ENCODE measurements at places on chromosomes 5 and 9.

GRCh38 chr9:90878562-90878961 lies 76.9 kb downstream of the SYK start:
- no peak for DNase-seq

DNA sequence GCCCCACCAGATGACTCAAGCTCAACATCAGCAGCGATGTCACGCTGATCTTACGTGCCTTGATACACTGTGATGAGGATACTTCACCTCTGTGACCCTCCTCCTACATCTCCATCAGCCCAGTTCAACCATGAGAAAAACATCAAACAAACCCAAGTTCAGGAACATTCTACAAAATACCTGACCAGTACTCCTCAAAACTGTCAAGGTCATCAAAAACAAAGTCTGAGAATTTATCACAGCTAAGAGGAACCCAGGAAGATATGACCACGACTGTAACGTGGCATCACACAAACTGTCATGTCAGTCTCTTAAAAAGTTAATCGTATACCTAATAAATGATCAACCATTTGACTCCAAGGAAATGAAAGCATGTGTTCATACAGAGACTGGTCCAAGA lies 90.8 kb downstream of the COL23A1 start:
- no peak for DNase-seq

GRCh38 chr5:176625966-176626875 lies 4.1 kb downstream of the SNCB start:
- no peak for DNase-seq

GRCh38 chr5:170623576-170624181 lies 119.9 kb downstream of the KCNIP1 start:
- peak; percentile 16 for DNase-seq

- no peak for DNase-seq
Measured at GRCh38 chr5:37039824-37040223, 163.3 kb downstream of the NIPBL start.

GRCh38 chr9:25678147-25678666 lies at the start of gene TUSC1:
Gene TUSC1 (minus strand): TSS chr9:25678444. CDS start chr9:25678312, 132 bp downstream.
- peak; percentile 75 for DNase-seq

- DNase-seq: no peak
Measured at GRCh38 chr5:127834094-127834531, 130.9 kb downstream of the CCDC192 start.

DNA sequence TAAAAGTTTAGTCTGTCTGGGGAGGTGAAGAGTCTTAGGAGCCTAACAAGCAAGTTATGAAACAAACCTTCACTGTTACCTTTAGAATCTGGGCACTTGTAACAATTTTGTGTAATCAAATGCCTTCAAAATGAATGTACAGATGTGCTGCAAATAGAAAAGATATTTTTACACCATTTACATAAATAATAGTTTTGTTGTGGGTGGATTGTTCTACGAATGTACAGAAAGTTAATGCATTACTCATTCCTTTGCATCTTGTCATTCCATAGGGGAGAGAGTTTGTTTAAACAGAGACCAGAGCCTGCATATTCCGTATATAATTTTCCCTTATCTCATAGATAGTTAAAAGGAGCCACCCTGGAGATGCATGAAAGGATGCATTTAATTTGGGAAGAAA lies 576.9 kb upstream of the SGCD start:
- no peak for DNase-seq

DNA sequence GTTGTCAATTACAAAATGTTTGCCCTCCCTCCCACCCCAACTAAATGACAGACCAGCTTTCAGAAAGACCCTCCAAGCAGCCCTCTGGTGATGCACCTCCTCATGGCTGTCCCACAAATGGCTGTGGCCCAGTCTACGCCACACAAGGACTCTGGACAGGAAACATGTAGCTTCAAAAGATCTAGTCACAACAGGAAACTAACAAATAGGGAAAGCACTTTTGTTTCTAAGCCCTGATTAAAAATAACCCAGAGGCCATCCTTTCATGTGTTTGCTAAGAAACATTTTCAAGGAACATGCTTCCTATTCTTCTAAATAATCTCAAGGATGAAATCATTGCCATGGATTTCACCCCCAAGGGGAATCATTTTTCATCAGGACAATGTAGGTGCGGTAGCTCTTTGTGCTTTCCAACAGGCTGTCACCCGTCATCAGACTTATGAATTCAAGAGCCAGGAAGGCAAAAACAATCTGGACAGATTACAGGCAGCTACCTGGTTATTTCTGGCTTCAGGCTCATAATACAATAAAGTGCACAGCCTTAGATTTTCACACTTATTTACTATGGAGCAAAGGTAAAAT lies 20.1 kb downstream of the PCSK1 start:
- DNase-seq: no peak

DNA sequence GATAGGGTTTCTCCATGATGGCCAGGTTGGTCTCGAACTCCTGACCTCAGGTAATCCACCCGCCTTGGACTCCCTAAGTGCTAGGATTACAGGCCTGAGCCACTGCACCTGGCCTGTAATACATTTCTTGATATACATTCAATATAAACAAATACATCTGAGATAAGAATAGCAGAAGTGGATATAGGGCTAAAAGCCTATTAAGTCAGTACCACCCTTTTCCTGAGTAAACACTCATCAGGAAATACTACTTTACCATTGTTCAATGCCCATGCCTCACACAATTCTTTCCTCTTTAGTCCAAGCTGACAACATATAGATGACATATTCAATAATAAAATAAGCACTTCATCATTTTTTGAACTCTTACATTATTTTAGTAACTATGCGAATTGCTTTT lies 64.8 kb downstream of the MRPS27 start:
- DNase-seq: no peak

- no peak for DNase-seq
Measured at GRCh38 chr5:76781775-76782174, 37.1 kb upstream of the F2RL1 start.

DNA sequence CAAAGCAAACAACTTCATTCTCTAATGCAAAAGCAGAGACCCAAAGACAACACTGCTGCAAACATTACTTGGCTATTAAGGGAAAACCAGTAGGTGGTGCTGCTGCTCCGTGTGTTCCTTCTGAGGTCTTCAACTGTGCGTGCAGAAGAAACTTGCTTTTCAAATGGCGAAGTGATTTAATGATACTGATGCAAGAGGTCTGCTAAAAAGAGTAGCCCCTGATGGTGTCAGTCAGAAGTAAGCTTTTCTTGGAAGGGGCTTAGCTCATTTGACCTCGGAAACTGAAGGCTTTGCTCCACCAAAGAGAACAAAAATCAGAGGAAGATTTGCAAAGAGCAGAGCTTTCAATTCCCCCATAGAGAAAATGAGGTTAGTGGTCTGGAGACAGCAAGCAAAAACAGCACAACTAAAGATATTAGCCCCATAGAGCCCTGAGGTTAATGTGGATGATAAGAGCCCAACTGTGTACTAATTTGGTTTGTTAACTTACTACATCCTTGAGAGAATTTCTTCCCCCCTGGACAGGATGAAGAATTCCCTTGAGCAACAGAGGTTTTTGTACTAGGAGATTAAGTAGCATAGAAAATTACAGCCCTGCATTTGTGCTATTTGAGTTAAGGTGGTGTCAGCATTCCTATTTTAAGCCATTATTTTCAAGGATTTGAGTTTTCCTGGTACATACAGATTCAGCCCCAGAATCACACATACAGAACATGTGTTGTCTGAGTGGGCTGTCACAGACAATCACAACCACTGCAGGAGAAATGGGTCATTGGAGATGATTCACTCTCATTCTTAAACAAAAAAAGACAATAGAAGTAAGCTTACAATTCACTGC lies 153.2 kb upstream of the C9orf72 start:
- DNase-seq: peak; percentile 53

DNA sequence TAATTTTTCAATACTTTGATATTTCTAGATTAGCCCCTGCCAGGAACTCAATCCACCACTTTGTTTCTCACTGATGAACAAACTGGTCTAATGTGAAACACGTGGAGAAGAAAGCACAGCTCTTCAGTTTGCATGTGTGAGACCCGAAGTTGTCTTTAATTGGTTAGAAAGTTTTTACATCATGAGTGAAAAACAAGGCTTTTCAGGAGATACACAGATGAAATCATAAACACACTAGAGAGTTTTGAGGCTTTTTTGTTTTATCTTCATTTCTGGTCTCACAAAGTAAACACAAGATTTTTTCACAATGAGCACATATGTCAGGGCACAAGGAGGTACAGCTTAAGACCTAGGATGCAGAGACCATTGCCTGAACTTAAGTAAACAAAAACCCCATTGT lies 84.5 kb upstream of the MOCS2 start:
- no peak for DNase-seq

DNA sequence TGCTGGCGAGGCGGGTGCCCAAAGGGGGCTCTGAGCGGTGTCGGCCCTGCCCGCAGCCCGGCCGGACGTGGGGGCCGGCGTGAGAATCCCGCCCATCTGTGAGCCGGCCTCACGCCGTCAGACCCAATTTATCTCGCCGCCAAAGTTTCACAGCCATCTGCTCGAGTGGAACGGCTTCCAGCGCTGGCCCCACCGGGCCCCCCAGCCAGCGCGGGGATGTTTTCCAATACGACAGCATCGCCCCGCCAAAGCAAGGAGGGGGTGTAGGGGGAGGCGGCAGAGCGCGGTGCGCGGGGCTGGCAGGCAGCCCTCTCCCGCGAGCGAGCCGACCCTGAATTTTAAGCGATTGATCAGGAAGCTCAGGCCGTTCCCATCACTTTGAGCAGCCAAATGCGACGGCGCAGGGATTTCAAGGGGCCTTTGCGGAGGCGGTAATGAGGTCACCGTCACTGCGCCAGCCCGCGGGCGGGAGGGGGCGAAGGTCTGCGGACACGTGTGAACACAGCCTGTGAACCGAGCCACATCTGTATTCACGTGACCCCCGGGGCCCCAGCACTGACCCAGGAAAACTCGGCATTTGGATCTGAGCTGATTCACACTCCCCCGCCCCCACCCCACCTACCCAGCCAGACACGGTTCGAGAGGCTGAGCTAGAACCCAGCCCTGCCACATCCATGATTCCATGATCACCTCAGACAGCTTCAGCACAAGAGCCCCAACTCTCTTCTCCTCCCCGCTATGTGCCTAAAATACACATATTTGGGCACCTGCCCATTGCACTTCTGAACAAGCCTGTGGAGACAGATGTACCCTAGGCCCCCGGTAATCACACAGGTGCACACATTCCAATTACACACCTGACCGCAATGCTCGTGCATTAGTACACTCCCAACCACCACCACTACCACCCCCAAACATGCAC lies 47.8 kb upstream of the PSD2 start:
- no peak for DNase-seq

DNA sequence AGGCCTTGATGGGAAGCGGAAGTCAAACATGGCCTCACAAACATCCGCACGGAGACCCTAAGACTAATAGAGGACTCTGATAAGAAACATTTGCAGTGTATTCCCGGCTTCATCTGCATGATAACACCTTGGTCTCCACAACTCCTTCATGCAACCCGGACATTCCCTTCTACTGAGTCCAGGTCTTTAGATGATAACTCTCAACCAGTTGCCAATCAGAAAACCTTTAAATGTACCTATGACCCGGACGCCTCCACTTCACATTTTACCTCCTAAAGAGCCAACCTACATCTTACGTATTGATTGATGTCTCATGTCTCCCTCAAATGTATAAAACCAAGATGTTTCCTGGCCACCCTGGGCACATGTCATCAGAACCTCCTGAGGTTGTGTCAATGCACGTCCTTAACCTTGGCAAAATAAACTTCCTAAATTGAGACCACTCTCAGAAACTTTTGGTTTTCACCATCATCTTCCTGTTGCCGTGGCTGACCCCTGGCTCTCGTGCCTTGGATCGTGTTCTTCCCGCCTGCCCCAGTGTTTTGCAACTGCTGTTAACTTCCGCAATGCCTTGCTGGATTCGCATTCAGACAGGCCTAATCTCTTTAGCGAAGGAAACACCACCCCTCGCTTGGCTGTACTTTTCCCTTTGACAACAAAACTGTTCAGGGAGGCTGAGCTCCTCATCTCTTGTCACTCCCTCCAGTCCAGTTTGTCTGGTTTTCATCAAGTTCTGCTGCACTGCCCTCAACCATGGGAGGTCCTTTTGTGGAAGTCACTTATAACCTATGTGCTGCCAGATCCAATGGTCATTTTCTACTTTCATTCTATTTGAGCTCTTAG lies 1.1 kb upstream of the DAP start:
- DNase-seq: no peak

DNA sequence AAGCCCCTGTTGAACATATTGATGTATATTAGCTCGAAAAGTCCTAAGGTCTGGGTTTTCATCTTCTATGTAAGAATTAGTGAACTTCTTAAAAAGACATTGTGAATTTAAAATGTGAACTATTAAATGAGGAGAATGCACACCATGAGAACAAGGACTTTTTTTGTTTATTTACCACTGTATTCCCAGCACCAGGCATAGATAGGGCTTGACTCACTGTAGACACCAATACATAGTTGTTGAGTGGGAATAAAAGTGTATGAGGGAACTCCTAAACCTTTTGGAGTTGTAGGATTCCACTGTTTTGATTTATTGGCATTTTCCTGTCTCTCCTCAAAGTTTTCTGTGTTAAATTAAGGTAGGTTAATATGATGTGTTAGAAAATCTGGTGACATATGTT lies 40.3 kb downstream of the NNT start:
- no peak for DNase-seq

GRCh38 chr5:171494452-171495121 lies 75.1 kb downstream of the FGF18 start:
- DNase-seq: peak; percentile 36

- DNase-seq: no peak
Measured at GRCh38 chr9:13948037-13948436, 365.9 kb downstream of the NFIB start.

- no peak for DNase-seq
Measured at GRCh38 chr5:130092991-130093390, 188.7 kb downstream of the CHSY3 start.

GRCh38 chr5:39892708-39893107 lies 467.9 kb upstream of the DAB2 start:
- DNase-seq: peak; percentile 18

DNA sequence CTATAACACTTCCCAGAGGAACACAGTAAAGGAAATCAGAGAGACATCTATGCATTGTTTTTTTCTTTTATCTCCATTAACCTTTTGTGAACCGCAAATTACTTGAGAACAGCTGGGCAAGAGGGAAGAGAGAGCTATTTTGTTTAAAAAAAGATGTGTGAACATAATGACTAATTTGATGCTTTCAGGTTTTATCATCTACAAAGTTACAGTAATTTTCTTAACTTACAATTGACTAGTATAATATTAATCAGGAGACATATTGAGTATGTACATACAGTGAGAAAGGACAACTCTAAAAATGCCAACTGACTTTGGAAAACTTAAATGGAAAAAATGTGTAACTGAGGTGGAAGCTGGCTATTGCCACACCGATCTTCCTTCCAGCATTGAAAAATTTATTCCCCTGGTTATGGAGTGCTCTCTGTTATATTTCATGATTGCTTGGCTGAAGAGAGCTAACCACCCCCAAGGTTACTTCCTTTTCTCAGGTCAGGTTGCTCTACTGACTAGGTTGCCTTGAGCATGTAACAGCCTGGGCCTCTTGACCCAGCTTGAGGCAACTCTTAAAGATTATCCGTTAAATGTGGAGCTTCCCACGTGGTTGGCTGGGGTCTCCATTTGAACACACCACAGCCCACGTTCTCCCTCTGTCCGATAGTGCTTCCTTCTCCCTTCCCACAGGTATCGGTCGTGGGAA lies 62.6 kb upstream of the C6 start:
- DNase-seq: no peak

All from HS-5 (cell line).